ENCODE measurements at places on chromosomes 3 and 15.

DNA sequence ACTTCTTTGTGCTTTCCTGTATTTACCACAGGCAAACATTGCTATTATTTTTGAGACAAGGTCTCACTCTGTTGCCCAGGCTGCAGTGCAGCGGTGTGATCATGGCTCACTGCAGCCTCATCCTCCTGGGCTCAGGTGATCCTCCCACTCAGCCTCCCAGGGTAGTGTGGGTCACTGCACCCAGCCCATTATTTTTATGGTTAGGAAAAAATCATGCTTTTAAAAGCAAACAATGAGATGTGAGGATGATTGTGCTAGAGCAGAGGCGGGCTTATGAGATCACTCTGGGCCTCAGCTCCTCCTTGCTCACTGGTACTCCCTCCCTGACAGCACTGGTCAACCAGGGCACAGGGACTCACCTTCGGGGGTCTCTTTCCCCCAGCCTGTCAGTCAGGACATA lies 2.2 kb downstream of the MAN2C1 start:
- DNase-seq, result no peak

DNA sequence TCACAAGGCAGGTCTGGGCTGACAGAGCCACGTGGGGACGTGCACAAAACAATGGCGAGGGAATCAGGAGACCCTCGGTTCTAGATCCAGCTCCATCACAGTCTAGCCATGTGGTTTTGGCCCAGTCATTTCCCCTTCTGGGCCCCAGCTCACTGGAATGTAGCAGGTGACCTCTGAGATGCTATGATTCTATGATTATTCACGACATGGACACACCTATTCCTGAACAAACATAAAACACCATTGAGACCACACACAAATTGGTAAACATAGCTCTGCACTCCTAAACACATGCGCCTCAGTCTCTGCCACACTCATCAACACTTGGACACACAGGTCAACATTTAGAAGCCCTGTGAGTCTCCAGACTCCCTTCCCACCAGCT lies 9.0 kb downstream of the IGDCC4 start:
- DNase-seq, result no peak

DNA sequence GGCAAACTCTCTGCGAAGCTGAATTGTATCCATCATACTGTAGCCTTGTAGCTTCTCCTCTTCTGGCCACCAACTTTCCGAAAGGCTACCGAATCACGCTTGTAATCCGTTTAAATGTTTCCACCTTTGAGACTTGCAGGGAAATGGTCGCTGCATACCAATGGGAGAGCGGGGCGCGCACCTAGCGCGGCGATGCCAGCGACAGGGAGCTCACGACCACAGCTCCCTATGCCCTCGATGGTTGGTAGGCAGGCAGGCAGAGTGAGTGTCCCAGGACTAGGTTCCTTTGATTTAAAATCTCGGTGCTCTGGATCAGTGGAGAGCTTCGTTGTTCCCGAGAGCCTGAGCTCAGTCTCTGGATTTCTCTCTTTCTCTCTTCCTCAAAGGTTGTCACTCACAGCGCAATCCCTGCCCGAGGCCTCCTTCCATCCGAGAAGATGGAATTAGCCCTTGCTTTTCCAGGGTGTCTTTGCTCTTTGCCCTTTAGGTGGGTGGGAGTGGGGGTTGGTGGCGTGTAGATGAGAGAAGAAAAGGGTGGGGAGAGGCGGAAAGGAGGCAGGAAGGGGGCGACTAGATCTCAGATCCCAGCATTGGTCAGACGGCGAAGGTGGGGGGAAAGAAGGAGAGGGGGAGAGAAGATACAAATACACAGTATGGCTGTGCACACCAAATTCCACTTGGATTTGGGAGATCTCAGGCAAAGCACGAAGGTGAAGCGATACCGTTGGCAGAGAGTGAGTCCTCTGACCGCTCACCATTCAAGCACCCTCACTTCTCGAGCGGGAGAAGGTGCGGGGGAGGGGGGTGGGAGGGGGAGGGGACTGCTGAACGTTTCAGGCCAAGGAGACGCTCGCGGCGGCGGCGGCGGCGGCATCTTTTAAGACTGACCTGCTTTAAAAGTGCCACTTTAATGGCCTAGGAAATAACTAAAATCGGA lies at the start of gene SLITRK3:
Gene SLITRK3, minus strand, starts transcription at position 745 of the 937 bp plus-strand sequence. CDS start 5,554 bp downstream, outside the sequence.
- peak; percentile 74 for DNase-seq

DNA sequence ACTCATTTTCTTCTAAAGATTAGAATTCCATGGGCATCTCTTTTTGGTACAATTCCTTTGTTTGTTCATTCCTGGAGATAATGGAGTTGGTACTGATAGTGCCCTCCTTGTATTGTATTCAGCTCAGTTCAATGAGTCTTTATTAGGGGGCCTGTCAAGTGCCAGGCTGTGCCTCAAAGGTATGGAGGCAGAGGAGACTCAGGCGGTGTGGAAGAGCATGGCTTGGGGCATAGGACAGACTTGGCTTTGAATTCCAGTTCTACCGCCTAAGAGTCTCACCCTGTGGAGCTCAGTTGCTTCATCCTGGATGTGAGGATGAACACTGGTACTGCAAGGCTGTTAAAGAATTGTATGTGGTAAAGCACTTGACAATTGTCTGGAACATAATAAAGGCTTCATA lies 196.6 kb upstream of the IL12A start:
- no peak for DNase-seq

- DNase-seq, result no peak
Measured at GRCh38 chr3:67515778-67516177, 138.6 kb downstream of the SUCLG2 start.

- DNase-seq, result no peak
Measured at GRCh38 chr3:195736866-195737490, 16.2 kb downstream of the MUC20 start.

GRCh38 chr15:38883987-38884386 lies 319.4 kb upstream of the RASGRP1 start:
- no peak for DNase-seq

GRCh38 chr15:75835990-75836958 lies 7.0 kb upstream of the UBE2Q2 start:
- DNase-seq, result no peak

All from NCI-H1105 treated with DMSO at 0.1 percent for 48 hours (cell line).